ENCODE measurements at places on chromosomes 5 and 9.

DNA sequence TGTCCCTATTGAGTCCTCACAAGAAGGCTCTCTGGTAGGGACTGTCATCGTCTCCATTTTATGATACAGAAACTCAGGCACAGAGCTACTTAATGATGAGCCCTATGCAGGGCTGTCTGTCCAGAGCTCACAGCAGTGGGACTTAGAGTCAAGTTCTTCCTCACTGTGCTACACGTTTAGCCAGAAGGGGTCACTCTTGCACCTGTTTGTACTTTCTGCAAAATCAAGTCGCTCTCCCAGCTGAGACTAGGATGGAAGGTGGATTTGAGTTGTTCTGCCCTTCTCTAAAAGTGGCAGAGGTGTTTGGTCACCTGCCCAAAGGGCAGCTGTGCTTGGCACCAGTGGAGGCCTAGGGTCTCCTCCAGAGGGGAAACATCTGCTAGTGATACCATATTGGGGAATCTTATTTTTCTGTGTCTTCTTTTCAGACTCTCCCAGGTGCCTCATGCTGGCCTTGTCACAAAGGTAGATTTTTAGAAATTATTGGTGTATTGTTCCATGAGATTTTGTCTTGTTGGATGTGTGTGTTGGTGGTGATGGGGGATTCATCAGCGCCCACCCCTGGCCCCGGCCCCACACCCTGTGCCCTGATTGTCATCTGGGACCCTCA, 104.2 kb downstream of the PPARGC1B start:
- H3K27ac ChIP-seq = no peak overlapping the region
- H3K4me3 ChIP-seq = no peak overlapping the region
- DNase-seq = peak; percentile 75
- H3K36me3 ChIP-seq = no peaks in the 10 kb centered on the region
- H3K4me1 ChIP-seq = peaks cover 4% of the 10 kb centered on the region
- no peaks in the 10 kb centered on the region for H3K27me3 ChIP-seq

GRCh38 chr9:89815903-89816573, 211.2 kb downstream of the GADD45G start:
- H3K4me3 ChIP-seq = no peak overlapping the region
- peaks cover 5% of the 10 kb centered on the region for H3K4me1 ChIP-seq
- no peaks in the 10 kb centered on the region for H3K36me3 ChIP-seq
- no peak overlapping the region for H3K27ac ChIP-seq

DNA sequence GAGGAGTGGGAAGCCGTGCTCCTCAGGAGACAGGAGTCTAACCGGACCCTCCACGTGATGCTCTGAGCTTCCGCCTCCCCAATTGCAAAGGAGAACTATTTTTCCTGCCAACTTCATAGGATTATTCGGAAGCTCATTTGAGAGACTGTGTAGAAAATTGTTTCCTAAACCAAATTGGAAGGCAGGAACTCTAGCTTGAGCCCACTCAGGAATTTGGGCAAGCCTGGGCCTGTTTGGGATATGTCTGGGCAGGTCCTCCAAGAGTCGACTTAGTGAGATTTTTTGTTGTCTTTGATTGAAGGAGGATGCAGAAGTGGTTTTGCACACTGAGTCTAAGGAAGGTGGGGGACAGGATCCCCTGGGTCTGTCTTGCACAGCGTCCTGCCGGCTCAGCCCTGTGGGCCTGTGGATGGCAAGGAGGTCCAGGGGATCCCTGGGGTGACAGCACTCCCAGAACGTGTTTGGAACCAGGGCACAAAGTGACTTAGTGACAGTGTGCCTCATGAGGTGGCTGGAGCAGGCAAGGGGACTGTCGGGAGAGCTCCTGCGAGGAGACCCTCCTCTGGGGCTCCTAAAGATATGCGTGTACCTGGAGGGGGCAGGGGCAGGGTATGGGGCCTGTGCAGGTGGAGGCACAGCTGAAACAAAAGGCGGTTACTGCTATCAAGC, 283.3 kb downstream of the NSG2 start:
- H3K4me3 ChIP-seq = no peak overlapping the region
- H3K27ac ChIP-seq = no peak overlapping the region
- H3K36me3 ChIP-seq = no peaks in the 10 kb centered on the region
- H3K27me3 ChIP-seq = peaks cover 38% of the 10 kb centered on the region
- no peak for DNase-seq

DNA sequence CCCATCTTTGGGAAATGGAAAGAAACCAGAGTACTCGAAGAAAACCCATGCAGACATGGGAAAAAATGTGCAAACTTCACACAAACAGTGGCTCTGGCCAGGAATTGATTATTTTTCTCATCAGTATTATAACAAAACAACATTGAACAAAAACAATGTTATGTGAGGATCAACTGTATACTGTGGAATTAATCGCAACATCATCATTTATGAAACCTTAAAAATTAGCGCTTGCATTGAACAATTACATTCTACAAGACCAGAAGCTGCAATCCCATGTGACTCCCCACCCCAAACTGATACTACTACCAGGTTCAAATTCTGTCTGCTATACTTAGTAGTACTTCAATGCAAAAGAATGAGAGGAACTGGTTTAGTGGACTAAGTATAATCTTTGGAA, 390.7 kb upstream of the PIK3R1 start:
- H3K27me3 ChIP-seq = no peaks in the 10 kb centered on the region
- peaks cover 37% of the 10 kb centered on the region for H3K4me1 ChIP-seq
- H3K36me3 ChIP-seq = peaks cover 6% of the 10 kb centered on the region
- H3K4me3 ChIP-seq = no peak overlapping the region

Data from neural crest cell (in vitro differentiated cells).